SHP77 treated with DMSO at 0.1 percent for 48 hours (cell line): ENCODE measurements at places on chromosomes 2 and 18.

DNA sequence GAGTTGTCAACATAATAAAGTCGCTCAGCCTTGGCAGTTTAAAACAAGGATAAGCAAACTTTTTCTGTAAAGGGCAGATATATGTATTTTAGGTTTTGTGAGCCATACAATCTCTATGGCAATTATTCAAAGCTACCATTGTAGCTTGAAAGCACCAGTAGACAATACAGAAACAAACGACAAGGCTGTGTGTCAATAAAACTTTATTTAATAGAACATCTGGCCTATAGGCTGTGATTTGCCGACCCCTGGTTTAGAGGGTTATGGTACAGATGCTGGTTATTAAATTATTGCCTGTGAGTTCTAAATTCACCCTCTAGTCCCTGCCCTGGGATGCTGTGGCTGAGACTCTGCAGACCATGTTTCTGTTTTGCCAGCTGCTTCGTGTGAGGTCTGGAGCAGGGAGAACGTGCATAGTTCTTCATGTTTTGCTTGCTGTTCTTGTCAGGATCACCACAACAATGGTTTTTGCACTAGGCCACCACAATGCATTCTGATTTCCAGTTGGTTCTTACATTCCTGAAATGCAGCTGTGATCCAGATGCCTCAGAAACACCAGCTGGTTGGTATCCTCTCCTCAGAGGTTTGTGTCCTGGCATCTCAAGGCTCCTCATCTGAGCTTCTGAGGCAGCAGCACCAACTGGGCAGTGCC is 46.6 kb downstream of the ICOS start:
- DNase-seq: no peak

GRCh38 chr2:18834341-18834740 is 245.0 kb upstream of the NT5C1B start:
- DNase-seq: no peak

DNA sequence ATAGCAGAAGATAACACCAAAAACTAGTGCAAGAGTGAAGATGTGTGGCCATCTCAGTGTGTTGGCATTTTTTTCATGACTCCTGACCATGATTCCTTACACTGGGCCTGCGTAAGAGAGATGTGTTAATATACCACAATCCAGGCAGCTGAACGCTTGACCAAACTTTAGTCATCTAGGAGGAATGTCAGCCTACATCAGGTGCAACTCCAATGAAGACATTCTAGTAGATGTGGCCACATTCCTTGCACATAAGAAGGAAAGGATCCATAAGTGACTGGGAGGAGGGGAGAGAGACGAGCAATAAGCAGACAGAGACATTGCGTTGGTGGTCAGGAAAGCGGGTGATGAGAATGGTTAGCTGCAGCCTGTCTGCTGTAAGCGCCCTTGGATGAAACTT is 42.6 kb downstream of the CYRIA start:
- DNase-seq: no peak

- DNase-seq: no peak
Measured at GRCh38 chr2:25335971-25336370, 5.8 kb downstream of the DNMT3A start.

DNA sequence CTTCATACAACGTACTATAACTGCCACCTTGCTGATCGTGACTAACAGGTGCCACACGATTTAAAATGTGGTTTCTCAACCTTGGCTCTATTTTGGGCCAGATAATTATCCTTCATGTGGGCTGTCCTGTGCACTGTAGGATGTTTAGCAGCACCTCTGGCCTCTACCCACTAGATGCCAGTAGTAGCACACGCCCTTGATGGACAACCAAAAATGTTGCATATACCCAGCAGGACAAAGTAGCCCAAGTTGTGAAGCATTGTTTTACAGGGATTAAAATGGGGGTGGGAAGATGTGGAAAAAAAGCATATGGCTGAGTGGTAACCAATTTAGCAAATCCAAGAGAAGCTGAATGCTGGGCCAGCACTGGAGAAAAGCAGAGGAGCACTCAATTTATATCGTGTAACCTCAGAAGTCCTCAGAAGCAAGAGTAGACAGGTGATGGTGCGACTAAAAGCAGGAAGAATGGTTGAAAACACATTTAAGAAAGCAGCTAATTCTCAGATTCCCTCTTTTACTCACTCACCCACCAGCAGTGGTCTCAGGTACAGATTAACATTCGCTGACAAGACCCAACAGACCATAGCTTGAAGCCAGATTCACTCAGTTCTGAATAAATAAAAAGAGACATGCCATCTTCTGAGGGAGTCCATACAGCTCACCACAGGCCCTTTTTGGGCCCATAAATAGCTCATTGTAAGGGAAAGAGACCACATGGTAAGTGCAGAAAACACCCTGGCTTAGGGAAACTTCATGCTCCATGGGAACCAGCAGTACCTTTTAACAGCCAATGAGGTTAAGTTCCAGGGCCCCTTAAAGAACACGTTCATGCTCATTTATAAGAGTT is 50.6 kb downstream of the RAPH1 start:
- no peak for DNase-seq

DNA sequence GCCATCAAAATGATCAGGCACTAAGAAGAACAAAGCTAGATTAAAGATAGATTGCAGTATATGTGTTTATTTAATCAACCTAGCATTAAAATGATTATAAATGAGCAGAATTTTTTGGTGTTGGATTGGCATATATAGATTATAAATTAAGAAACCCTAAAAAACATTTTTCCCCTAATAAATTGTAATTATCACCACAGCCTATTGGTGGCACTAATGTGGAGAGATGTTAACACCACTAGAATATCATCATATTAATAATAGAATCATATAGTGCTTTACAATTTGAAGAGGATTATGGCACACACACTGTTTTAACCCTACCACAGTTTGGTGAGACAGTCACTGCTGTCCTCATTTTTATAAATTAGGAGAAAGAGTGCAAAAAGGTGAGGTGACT is 112.4 kb upstream of the RND3 start:
- DNase-seq: no peak

DNA sequence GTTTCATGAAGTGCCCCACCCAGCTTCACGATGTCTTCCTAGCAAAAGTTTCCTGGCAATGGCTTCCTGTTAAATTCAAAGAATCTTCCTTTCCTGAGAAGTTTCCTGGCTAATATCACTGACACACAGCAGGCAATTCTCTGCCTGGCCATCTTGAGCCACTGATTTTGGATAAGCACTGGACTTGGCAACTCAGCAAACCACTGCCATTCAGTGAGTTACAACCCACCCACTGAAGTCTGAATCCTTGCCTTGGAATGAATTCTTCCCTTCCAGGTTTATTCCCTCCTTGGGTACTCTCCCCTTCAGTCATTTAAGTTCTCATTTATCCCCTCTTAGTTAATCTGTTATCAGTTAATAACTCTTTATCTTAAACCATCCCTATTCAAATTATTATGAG is 426.0 kb downstream of the MBD2 start:
- DNase-seq: no peak

DNA sequence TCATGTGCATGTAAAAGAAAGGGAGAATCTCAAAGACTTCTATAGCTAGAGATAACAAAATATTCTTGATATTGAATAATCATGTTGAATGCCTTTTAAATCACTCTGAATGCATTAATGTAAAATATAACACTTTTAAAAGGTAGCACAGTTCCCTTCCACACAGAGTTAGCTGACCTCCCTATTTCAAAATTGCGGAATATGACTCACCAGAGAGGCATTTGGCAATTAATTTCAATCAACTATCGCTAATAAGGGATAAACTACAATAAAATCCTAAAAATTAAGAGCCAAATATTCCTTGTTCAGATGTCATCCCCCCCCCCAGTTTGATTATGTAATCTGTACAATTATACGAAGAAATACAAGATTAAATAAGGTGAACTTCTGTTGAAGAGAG is 29.3 kb downstream of the ZC3H15 start:
- no peak for DNase-seq

- no peak for DNase-seq
Measured at GRCh38 chr2:241469746-241470145, 38.6 kb downstream of the STK25 start.

DNA sequence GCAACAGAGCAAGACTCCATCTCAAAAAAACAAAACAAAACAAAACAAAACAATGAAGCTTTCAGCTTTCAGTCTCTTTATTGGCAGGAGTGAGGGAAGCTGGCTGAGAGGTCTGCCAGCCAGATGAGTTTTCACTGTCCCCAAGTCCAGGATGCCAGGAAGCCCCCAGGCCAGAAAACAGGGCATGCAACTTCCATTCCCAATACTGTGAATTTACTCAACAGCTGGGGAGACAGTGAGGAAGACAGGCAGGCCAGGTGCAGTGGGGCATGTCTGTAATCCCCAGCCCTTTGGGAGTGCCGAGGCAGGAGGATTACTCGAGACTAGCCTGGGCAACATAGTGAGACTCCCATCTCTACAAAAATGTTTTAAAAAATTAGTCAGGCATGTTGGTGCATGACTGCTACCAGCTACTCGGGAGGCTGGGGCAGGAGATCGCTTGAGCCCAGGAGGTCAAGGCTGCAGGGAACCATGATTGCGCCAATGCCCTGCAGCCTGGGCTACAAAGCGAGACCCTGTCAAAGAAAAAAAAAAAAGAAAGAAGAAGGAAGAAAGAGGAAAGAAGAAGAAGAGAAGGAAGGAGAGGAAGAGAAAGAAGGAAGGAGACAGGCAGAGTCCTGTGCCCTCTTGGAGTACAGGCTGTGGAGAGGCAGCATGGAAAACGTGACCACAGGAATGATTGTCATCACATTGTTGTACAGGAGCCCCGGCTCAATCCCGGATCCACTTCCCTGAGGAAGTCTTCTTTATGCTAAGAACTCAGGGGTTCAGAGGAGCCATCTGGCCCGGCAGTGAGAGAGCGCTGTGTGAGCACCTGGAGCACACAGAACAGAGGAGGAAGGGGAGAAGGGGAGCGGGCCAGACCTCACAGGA is 29.2 kb upstream of the POMC start:
- DNase-seq: no peak

- no peak for DNase-seq
Measured at GRCh38 chr2:34912084-34912483, 1313.0 kb upstream of the FAM98A start.

- no peak for DNase-seq
Measured at GRCh38 chr18:33152376-33152775, 288.1 kb downstream of the CCDC178 start.

DNA sequence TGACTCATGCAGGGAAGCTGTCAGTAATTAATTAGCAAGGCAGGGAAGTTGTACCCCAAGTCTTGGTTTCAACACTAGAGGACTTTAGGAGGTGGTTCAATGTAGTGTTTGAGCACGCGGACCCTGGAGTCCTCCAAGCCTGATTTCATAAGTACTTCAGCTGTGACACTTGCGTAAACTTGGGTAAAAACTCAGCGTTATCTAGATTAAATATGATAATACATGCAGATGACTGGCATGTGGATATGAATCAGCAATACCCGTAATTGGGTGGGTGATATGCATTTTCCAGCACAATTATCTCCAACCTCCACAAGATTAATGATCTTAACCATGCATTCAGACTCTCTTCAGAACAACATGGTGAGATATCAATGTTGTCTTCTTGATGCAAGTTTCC is 5.2 kb downstream of the UGT1A7 start:
- no peak for DNase-seq

DNA sequence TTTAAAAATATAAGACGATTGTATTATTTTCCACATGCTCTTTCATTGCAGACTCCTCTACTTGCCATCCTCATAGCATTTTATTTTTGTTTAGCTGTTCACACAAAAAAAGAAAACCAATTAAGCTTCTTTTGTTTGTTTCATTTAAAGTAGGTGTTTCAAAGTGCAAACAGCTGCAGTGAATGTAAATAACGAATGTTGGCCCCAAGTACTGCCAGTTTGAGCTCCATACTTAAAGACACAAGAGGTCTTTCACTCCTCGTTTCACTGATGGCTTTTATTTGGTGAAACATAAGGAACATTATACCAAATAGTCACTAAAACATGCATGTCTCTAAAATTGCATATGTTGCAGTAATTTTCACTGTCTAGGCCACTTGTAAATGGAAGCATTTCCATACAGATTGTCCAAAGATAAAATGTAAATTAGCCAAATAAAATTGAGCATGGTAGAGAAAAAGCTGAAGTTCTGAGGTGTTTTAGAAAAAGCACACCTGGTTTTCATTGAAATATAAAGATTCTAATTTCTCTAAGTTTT is 253.4 kb downstream of the TMX3 start:
- DNase-seq: no peak

DNA sequence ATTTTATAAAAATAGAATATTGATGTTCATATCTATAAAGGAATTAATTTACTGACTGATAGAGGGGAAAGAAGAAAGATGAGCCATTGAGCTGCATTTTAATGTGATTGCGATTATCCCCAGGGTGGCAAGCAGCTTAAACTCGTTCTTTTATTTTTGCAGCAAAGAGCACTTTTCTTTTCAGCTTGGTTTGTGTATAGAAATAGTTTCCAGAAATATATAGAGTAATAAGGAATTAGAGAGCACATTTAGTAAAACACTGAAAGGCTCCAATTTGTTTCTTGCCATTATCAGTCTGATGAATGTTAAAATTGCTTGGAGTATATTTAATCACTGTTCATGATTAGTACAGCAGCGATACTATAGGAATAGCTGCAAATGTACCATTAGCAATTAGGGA is 119.5 kb downstream of the MYO3B start:
- DNase-seq: no peak

GRCh38 chr2:226583715-226584114 is 215.9 kb downstream of the IRS1 start:
- no peak for DNase-seq

DNA sequence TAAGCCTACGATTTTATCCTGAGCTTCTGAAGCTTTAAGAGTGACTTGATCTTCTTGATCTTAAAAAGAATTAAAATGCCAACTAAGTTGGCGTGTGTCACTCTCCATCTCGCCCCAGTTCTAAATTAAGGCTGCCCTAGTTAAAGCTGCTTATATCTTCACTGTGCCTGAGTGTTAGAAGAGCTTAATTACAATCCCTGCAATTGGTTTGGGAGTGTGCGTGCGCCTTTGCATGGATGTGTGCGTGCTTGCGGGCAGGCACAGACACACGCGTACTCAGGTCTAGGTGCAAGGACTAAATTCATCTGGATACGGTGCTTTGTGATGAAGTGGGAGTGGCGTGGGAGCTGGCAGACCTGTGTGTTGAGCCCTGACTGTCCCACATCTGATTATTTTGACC is 201.5 kb downstream of the FAM210A start:
- DNase-seq: no peak

DNA sequence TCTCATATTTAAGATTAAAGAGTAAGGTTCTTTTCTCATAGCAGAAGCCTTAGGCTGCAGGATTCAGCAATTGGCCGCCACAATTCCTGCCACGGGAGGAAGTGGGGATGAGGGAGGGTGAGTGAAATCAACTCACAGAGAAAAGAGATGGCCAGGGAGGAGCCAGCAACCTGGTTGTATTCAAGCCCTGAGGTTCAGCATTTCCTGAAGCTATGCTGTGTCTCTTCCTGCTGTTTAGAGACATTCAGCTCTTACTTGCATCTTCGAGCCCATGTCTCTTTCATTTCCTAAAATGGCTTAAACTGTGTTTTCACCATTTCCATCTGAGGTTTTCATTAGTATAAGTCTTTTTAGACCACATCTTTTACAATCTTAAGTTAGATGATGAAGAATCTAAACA is 522.6 kb downstream of the CNTNAP5 start:
- no peak for DNase-seq
